T follicular helper cell (primary cell): ENCODE measurements at places on chromosomes 11 and 22.

DNA sequence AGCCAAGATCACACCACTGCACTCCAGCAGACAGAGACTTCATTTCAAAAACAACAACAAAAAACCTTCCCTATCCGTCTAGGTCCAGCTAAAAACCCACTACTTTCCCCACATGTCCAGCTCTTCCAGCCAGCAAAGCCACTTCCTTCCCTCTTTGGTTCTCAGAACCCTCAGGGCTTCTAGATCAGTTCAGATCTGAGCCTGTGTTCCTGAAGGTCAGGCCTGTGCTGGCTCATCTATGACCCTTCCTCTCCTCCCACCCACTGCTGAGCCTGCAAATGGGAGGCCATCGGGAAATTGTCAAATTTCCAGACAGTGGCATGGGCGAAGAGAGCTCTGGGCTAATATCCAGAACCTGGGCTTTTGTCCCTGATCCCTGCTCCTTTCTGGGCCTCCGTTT is 37.8 kb downstream of the SLCO2B1 start:
- no peak for DNase-seq

GRCh38 chr22:17064498-17065100 is 20.2 kb upstream of the IL17RA start:
- no peak for DNase-seq

DNA sequence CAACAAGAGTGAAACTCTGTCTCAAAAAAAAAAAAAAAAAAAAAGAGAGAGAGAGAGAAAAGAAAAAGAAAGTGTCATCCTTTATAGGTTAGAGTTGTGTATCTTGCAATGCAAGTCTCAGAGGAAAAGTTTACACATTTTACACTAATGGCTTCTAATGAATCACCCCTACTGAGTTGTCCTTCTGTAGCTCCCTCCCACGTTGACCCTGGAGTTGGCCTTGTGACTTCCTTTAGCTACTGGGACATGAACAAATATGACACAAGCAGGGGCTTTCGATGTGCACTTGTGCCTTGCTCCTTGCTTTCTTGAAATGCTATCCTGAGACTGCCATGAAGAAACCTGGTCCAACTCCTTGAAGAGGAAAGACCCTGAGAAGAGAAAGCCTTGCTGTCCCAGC is 2.4 kb upstream of the SMCO4 start:
- DNase-seq: no peak

DNA sequence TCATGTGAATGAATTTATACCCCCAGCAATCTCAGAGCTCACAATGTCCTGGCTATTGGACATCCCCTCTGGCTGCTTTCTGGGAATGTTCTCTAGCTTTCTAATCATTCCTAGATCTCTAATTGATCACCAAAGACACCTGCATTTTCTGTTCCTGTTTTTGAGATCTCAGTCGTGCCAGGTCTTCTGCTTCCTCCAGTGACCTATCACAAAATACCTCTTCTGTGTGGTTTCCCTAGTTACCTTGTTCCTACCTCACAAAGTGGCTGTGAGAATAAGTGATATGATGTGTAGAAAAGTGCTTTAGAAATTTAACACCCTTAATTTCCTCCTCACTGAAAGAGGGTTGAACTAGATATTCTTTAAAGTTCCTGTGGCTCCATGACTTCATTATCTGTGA is 92.2 kb downstream of the LUZP2 start:
- DNase-seq: no peak

GRCh38 chr22:50704510-50705218 is 32.0 kb downstream of the SHANK3 start:
- DNase-seq: no peak

- DNase-seq: no peak
Observed at GRCh38 chr11:128827191-128827893, 39.8 kb downstream of the KCNJ1 start.

GRCh38 chr11:123584737-123585136 is 69.7 kb downstream of the SCN3B start:
- no peak for DNase-seq

GRCh38 chr22:23410411-23410810 is 169.7 kb downstream of the IGLL1 start:
- DNase-seq: no peak

DNA sequence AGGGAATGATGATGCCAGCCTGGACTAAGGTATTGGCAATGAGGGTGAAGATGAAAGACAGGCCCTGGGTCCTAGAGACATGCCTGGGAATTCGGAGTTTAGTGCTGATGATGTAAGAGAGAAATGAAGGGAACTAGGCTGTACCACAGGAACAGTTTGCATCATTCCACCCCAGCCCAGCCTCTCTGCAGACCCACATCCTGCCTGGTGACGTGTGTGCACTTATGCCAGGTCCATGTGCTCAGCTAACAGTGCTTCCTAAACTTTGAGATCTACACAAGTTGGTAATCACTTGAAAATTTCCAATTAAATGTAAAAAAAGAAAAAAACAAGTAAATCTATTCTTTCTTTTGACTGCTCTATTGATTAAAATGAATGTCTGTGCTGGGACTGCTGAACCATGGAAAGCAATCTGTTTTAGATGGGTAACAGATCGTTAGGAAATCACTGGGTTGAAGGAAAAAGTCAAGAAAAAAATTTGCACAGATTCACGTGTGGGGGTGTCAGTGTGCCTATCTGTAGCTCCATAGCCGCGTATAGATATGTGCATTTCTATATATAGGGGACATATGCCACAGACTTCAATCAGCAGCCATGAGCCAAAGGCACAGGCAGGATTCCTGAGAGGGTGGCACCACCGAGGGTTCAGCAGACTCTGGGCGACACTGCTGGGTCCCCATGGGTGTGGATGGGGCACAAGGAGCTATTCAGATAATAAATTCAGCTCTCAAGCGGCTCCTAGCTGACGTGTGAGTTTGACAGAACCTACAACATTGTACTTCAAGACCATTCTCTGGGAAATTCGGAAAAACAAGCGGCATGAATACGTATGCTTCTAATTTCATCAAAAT is 131.1 kb upstream of the OPCML start:
- no peak for DNase-seq

DNA sequence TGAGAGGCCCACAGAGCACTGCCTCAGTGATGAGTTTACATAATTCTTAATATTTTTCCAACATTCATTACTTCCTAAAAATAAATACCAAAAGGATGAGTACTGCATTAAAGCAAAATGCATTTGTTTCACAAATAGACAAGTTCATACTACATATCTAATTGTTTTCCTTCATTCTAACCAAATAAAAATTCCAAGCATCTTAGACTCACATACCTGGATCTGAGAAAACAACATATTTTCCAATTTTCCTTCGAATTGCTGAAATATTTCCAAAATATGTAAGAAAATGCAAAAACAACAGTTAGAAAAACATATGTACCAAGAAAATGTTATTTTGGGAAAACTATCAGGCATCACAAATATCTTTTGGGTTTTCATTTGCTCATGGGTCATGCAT is 127.9 kb upstream of the CEP126 start:
- no peak for DNase-seq

DNA sequence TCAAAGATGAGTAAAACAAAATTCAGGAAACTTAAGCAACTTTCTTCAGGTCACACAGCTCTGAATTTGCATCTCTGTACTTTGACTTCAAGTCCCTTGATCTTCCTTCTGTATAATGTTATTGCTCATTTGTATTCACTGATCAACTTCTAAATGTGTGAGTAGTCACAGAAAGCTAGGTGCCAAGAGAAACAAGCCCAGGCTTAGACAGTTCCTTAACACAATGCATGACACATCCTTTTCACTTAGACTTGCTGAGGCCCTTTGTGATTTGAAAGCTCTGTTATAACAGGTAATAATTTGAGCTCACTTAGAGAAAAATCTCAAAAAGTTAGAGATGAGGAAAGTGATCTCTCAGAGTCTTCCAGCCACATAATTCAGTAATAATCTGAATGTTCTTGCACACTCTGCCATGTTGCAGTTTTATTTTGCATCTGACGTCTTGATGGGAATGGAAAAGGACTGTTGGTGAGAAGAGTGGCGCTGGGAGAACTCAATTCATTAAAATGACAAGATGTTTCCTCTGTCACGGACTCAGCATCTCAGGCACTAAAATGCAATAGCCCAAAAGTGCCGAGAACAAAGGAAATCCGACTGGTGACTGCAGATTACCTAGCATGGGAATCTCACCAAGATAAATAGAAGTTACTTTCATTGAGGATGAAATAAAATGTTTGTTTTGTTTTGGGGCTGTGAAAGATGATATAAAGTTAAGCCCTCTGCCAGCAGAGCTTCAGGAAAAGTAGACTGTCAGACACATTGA is 665.3 kb downstream of the OPCML start:
- DNase-seq: no peak

GRCh38 chr22:27482402-27482801 is 319.2 kb downstream of the MN1 start:
- no peak for DNase-seq

DNA sequence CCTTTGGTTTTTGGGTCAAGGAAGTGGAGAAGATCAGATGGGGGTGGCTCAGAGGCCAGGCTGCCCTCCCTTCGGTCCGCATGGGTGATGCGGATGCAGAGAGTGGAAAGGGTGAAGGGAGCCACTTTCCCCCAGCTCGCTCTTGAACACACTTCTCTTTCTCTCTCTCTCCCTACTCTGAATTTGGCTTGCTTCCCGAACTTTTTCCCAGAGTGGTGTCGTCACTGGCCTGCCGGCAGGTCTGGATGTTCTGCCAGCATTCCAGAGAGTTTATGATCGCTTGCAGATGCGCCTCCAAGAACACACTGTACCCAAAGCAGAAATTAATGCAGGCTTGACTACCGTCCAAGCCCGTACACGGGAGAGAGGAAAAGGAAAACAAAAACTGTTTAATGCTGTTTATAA is 103.2 kb downstream of the ZBTB16 start:
- no peak for DNase-seq

GRCh38 chr11:114472661-114473060 is 33.4 kb downstream of the REXO2 start:
- DNase-seq: no peak

GRCh38 chr22:38485783-38486182 is 17.9 kb downstream of the KDELR3 start:
- no peak for DNase-seq

- no peak for DNase-seq
Observed at GRCh38 chr11:35951680-35952079, 7.8 kb downstream of the LDLRAD3 start.

DNA sequence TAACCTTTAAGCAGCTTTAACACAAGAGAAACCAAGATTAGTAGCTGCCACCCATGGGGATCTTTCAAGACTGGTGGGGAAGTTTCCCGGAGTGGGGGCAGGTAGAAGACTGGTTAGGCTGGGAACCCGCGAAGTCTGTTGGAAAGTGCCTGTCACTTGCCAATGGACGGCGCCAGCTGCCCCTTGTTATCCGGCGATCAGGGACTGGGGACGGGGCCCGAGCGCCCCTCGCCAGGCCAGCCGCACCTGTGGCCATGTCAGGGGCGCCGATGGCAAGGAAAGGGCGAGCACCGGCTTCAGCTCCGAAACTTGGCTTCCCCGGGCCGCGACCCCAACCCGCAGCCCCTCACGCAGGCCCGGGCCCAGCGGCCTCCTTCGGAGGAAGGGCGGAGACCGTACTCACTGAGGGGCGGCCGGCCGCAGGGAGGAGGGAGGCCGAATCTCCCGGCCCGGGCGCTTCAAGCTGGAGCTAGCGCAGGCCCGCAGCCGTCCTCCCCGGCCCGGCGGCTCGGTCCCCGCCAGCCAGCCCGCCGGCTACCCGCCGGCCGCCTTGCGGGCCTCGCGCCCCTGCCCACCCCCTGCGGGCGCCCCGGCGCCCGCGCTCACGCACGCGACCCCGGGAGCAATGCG is 539 bp downstream of the EIF4ENIF1 start:
- DNase-seq: peak; percentile 6

DNA sequence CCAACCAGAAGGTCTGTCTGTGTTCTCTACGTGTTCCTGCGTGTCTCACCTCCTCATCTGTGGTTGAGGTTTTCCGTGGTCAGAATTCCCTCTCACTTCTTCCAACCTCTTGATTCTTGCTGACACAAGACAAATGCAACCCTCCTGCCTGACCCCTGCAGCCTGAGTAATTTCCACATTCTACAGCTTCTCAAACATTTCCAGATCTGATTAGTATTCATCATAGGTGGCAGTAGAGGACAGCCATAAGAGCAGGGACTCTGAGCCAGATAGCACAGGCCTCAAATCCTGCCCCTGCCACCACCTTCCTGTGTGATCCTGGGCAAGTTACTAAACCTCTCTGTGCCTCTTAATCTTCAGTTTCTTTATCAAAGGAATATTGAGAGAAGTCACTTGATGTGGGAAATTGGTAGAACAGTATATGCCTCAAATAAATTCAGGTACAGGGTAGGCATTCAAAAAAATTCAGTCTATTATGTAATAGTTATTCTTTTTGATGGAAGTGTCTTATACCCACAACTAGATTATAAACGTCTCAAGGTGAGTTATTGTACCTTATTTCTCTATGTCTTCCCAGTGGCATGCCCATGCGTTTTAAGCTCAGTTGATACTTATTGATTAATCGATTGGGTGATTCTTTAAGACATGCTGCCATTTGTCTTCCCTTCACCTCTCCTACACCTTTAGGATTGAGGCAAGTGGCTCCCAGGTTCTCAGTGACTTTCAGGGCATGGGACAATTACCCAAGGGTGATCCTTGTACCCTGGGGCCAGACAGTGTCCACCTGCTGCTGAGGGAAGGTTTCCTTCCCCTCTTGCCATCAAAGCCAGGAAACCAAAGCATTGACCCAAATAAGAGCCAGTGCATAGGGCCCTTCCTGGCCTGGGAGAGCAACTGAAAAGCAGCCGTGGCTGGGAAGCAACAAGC is 19.6 kb downstream of the POU2AF1 start:
- no peak for DNase-seq

- no peak for DNase-seq
Observed at GRCh38 chr11:76026281-76026680, 180.0 kb downstream of the WNT11 start.

- peak; percentile 72 for DNase-seq
Observed at GRCh38 chr11:61061081-61061826, 41.0 kb upstream of the CD5 start.
